COR-L47 (cell line): ENCODE measurements at places on chromosomes 13 and 19.

DNA sequence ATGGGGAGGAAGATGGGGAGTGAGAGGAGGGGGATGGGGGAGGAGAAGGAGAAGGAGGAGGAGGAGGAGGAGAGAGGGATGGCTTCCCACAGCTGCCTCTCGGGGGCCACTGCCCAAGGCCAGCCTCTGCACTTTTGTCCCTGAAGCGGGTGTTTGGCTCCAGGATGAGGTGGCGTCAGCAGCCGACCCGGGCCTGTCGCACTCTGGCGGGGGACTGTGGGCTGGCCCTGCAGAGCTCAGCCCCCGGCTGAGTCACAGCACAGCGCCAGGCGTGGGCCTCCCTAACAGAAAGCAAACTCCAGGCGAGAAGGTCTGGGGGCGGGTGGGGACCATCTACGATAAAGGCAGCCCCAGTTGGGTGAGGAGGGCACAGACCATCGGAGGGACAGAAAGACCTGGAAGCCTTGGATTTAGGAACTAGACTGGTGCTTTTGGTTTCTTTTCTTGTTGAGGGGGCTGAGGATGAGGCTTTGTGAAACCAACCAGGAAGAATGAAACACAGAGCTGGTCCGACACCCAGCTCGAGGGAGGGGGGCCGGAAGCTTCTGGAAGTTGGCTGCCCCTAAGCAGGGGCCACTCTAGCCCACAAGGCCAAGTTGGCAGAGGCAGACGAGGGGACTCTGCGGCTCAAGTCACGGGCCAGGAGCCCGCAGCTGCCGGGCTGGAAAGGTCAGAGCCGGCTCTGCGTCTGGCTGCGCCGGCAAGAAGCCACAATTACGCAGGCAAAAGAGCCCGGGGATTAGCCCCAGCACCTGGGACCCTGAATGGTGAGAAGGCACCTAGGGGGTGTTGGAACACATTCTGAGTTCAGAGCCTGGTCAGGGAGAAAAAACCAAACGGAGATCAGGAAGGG is 18.2 kb downstream of the LSM4 start:
- DNase-seq, result no peak

- DNase-seq, result no peak
Observed at GRCh38 chr13:41660411-41660810, 203.1 kb downstream of the RGCC start.

DNA sequence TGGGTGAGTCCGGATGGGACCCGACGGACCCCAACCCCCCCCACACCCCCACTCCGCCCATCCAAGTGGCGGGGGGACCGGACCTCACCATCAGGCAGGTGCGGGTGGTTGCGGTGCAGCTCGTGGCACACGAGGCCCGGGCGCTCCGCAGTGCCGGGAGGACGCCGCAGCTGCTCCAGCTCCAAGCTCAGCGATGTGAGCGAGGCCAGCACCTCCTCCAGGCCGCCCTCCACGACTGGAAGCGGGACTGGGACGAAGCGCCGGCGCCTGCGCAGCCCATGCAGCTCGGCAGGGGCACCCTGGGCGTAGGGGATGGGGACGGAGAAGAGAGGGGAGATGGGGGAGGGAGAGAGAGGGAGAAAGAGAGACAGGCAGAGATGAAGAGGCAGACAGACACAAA is 30.1 kb upstream of the OLFM2 start:
- DNase-seq, result no peak

GRCh38 chr13:98199480-98199879 is 22.4 kb upstream of the RNF113B start:
- peak; percentile 4 for DNase-seq

- no peak for DNase-seq
Observed at GRCh38 chr13:29905845-29906244, 55.4 kb upstream of the UBL3 start.

DNA sequence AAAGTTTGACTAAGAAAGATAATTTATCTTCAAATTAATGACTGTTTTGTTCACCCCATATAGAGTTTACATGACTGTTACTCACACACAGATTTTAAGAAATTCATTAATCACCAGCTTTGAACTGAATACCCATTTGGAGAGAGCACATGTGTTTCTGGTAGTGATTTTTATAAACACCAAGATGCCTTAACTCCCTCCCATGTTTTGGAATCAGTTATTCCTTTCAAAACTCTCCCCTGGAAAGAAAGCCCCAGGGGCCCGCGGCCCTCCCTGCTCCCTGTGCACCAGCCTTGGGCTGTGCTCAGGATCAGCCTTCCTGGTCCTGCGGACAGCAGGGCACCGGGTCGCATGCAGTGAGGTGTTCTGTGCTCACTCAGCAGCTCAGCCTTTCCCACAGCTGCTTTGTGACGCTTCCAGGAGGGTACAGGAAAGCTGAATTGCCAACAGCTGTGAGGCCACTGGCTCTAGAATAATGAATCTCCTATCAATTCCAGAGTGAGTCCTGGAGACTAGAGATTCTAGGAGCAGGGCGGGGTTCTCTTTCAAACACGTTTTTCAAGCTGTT is 483.2 kb downstream of the EFNB2 start:
- no peak for DNase-seq

GRCh38 chr19:1653300-1653628 is 849 bp upstream of the TCF3 start:
- no peak for DNase-seq

GRCh38 chr13:46097015-46097414 is 7.8 kb downstream of the CPB2 start:
- DNase-seq, result peak; percentile 37

- peak; percentile 52 for DNase-seq
Observed at GRCh38 chr13:44191504-44192171, 182.0 kb upstream of the SERP2 start.

- DNase-seq, result peak; percentile 77
Observed at GRCh38 chr19:44447916-44448674, at the start of gene ZNF229. Gene ZNF229 (minus strand): TSS chr19:44448472. CDS start chr19:44442847, 5,625 bp downstream.

- peak; percentile 67 for DNase-seq
Observed at GRCh38 chr13:51942189-51942588, 69.1 kb downstream of the ATP7B start.

DNA sequence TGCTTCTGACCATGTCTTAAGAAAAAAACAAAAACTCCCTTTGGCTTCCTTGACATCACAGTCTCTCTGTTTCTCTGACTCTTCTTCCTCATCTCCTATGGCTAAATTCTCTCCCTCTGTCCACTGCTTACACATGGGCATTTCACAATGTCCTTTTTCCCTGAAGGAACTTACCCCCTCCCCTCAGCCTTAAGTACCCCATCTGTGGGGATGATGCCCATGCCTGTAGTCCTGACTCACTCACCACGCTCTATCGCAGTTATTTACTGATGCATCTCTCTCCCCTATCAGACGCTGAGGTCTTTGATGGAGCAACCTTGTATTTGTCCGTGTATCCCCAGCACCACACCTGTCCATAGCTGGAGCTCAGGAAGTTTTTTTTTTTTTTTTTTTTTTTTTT is 32.4 kb downstream of the ACTN4 start:
- DNase-seq, result no peak

- DNase-seq, result no peak
Observed at GRCh38 chr19:38742906-38743305, 1.4 kb downstream of the CAPN12 start.

DNA sequence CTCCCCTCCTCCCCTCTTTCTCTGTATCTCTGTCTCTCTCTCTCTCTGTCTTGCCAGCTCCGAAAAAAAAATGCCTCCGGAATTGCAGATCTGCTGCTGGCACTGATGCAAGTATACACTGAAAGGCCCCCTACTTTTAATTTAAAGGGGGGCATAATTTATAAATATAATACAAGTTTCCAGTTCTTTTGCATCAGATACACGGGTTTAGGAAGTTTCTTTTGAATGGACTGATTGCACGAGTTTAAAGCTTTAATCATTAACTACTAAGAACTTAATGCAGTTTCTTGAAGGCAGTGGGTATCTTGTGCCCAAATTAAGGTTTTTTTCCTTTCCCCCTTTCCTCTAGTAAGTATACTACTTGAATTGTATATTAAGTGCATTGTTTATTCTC is 1.4 kb downstream of the FGF9 start:
- no peak for DNase-seq

- DNase-seq, result no peak
Observed at GRCh38 chr19:30625947-30626625, 253.9 kb downstream of the ZNF536 start.

- DNase-seq, result no peak
Observed at GRCh38 chr13:73851104-73851503, 283.1 kb downstream of the KLF12 start.

- no peak for DNase-seq
Observed at GRCh38 chr13:33033051-33033812, 17.0 kb downstream of the KL start.

- no peak for DNase-seq
Observed at GRCh38 chr19:30102239-30102638, 160.2 kb downstream of the URI1 start.

DNA sequence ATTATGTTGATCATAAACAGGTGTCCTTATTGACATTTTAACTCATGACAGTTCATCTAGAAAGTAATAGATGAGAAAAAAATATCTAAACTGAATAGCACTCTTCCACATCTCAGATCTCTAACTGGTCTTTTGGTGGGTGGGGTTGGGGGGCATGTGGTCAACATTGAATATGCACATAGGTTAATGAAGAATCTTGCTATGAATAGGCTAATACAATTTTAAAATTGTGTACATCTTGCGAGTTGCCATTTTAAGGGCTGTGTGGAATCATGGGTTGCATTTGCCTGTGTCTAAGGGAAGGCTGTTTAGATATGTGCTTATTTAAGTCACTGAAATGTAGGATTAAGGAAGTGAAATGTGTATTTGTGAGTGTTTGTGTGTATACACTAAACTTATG is 346.0 kb downstream of the ITGBL1 start:
- DNase-seq, result no peak

- no peak for DNase-seq
Observed at GRCh38 chr13:58823701-58824100, 1192.2 kb downstream of the PCDH17 start.

DNA sequence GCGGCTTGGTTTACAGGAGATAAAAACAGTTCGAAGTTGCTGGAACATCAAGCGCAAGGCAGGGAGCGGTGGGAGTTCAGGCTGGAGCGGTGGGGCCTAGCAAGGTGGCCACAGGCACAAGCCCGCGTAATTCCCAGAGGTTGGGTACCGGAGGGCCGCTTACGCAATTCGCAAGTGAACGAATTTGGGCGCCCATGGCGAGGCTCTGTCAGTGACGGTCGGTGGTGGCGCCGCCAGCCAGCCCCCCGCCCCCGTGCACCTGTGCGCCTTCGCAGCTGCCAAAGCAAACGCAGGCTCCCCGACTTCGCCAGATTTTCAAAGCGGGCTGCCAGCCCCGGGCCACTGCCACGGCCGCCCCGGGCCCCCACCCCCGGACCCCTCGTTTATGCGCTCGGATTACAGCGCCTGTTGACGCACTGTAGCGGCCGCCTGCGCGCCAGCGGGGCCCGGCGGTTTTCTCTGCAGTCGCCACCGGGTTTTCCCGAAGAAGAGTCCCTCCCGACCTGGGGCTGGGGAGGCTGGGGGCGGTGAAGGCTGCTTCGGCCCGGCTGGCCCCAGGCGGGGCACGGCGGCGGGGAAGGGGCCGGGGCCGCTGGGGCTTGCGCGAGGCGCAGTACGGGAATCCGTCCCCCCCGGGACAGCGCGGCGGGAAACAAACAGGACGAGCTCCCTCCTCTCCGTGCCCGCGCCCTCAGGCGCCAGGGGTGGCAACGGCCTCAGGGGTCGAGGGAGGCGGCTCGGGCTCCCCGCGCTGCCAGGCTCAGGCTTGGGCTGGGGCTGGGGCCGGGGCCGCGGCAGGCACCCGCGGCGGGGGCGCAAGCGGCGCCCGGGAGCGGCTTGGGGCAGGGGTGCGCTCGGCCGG is 709 bp downstream of the N4BP2L1 start:
- peak; percentile 74 for DNase-seq

- DNase-seq, result no peak
Observed at GRCh38 chr19:16033136-16033530, 43.2 kb upstream of the TPM4 start.

- DNase-seq, result no peak
Observed at GRCh38 chr19:32691952-32692726, 518 bp downstream of the NUDT19 start.

DNA sequence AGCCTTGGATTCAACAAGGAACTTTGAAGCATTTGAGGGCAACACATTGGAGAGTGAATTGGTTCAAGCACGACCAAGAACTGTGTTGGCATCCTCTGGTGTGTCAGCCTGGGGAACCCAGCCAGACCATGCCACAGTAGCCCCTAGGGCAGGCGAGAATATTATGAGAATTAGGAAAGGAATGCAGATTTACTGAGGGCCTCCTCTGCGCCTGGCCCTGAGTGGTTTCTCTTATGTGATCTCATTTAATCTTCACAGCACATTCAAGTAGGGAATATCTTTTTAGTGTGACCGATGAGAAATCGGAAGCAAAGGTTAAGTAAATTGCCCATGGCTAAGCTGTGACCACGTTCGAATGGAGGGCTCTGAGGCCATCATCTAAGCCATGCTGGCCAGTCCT is 15.3 kb upstream of the ERICH6B start:
- DNase-seq, result no peak

GRCh38 chr19:8459520-8460270 is 14.9 kb downstream of the HNRNPM start:
- no peak for DNase-seq

GRCh38 chr13:29524176-29524575 is 71.3 kb downstream of the SLC7A1 start:
- DNase-seq, result no peak

GRCh38 chr13:111323950-111324651 is 3.7 kb downstream of the TEX29 start:
- no peak for DNase-seq

DNA sequence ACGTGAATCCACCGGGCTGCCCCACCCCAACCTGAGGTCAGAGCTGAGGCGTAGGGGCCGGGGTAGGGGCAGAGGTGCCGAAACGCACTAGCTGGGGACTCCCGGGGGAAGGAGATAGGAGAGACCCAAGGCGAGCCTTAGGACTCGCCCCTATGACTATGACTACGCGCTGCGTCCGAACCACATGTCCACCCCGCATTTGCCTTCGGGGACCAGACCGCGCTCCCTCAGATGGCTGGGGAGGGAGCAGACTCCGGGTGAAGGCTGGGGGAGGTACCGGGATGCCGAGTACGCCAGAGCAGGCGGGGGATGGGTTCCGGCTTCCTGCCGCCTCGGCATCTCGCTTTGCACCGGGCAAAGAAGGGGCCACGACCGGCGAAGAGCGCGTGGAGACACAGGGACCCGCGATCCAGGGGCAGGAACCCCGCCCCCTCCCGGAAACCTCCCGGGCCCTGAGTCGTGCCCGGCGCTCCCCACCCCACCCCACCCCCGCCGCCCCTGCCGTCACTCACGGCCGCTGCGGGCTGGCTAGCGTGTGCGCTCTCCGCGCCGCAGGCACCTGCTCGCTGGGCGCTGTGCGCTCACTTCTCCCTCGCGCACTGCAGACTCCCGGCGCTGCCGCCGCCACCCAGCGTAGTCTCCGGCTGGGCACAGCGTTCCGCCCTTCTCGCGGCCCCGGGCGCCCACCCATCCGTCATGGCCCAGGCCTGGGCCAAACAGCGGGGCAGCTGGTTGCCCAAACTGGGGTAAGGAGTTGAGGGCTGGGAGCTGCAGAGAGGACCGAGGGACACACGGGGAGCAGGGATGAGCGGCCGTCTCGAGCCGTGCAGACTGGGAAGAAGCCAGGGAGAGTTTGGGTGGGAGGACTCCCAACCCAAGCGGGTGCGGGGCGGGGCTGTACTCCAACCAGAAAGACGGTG is 622 bp upstream of the VSTM2B start:
- no peak for DNase-seq

GRCh38 chr13:83248751-83249150 is 633.5 kb downstream of the SLITRK1 start:
- DNase-seq, result no peak

GRCh38 chr13:44974056-44974793 is 15.0 kb downstream of the NUFIP1 start:
- no peak for DNase-seq
